ENCODE measurements at places on chromosomes 13 and 19. TPM values are rescaled to one million over a fixed set of nuclear protein-coding genes. Genes with fewer than 3 reads are reported as not detected.

SOX1 gene
- not detected for total RNA-seq

CKM gene
- total RNA-seq, result not detected

EPS8L1 gene
- 4.8 TPM for total RNA-seq

CLDN10 gene
- total RNA-seq, result not detected

C19orf81 gene
- not detected for total RNA-seq

GRCh38 chr13:41231786-41232185 lies 31.6 kb downstream of the MTRF1 start:
- peak; percentile 49 for DNase-seq

DNA sequence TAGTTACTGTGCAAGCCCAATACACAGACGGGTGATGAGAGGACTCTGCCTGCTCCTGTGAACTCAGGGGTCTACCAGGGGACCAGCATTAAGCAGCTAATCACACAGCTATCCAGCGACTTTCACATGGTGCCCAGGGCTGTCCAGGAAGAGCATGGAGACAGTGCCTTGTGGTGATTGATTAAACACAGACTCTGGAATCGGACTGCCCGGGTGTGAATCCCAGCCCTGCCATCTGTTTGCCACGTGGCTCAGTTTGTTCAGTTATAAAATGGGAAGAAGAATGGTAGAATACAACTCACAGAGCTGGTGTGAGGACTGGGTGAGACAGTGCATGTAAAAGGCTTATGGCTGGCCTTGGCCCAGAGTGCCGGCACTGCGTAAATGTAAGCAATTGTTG lies 42.1 kb upstream of the NPAS1 start:
- no peak for DNase-seq

DNA sequence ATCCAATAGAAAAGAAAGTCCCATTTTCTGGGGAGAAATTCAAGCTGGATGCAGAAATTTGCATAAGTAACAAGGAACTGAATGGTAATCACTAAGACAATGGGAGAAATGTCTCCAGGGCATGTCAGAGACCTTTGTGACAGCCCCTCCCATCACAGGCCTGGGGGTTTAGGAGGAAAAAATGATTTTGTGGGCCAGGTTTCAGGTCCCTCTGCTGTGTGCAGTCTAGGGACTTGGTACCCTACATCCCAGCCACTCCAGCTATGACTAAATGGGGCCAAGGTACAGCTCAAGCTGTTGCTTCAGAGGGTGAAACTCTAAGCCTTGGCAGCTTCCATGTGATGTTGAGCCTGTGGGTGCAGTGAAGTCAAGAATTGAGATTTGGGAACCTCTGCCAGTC lies 695.5 kb upstream of the MIR17HG start:
- no peak for DNase-seq

GRCh38 chr19:10338940-10339339 lies 484 bp downstream of the ICAM3 start:
- no peak for DNase-seq

DNA sequence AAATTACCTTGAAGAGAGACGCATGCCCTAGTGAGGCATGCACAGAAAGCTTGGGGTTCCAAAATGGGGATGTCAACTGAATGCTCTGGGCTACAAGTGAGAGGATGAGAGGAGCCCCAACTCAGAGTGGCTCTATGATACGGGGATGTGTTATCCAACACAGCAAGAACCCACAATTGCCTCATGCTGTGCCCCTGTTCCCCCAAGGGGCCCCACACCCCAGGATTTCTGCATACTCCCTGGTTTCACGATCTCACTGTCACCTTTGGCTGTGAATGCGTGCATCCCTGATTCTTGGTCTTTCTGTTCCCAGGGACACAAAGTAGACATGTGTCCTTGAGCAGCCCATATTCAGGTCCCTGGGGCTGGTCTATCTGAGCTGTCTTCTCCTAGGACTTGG lies 29.3 kb downstream of the WDR88 start:
- no peak for DNase-seq

- DNase-seq, result no peak
Measured at GRCh38 chr13:106056851-106057250, 478.6 kb downstream of the EFNB2 start.

DNA sequence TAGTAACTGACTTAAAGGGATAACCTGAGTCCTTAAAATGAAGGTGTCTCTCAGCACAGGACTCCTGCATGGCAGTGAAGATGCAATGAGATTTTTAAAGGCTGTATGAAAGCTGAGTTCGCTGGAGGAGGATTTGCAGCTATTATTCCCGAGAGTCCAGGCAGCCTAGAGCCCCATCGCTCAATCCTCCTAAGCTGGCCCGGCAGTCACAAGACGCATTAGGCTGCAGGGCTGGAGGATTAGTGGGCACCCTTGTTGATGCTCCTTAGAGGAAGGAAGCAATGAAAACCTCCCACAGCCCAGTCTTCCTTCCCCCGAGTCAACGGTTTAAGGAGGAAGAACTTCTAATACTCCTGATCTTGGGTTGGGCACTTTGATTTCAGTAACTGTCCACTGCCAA lies 239.5 kb downstream of the EFNB2 start:
- DNase-seq, result no peak

DNA sequence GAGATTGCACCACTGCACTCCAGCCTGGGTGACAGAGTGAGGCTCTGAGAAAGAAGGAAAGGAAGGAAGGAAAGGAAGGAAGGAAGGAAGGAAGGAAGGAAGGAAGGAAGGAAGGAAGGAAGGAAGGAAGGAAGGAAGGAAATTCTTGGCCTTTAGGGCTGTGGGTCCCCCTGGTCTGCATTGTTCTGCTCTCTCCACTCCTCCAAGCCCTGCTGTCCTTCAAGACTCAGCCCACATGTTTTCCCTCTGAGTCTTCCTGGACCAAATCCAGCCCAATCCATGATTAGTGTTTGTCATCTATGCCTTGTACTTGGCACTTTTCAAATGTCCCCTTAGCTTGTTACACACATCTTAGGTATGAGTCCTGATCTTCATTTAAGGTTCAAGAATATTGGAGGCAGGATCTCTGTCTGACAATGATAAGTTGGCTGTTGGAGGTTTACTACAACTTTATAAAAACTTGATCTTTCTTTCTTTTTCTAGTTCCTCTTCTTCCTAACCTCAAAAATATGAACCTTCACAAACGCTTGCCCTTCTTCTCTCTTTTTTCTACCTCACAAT lies 48.8 kb upstream of the INTS6 start:
- DNase-seq, result no peak

Measured in CD8-positive, alpha-beta T cell (primary cell).